ENCODE measurements at places on chromosomes 13 and 19. TPM values are rescaled to one million over a fixed set of nuclear protein-coding genes. Genes with fewer than 3 reads are reported as not detected.
A peak's percentile ranks its signal among the peaks of the same experiment; 100 is the strongest.

The KIR3DL2 gene
- total RNA-seq, result not detected

- DNase-seq, result no peak
These were observed 549.2 kb upstream of the KLF12 start for GRCh38 chr13:74683411-74683810.

The URAD gene
- not detected for total RNA-seq

The KCTD15 gene
- 10.1 TPM for total RNA-seq

GRCh38 chr19:29084266-29084665, 128.7 kb downstream of the UQCRFS1 start:
- no peak for DNase-seq

DNA sequence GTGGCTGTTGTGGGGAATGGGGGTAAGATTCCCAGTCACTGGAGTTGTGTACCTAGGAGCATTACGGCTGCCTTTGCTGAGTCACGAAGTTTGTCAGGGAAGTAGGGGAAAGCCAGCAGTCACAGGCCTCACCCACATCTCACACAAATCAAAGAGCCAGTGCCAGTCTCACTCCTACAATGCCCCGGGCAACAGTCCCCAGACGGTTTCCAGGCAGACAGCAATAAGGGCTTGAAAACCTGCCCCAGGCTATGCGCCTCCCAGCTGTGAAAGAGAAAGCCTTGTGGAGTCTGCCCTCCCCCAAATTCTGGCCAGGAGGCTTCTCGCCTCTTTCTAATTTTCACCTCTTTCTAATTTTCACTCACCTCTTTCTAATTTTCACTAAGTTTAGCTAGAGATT, 142.3 kb upstream of the EDNRB start:
- DNase-seq, result no peak

The ZNF575 gene
- 1.8 TPM for total RNA-seq

DNA sequence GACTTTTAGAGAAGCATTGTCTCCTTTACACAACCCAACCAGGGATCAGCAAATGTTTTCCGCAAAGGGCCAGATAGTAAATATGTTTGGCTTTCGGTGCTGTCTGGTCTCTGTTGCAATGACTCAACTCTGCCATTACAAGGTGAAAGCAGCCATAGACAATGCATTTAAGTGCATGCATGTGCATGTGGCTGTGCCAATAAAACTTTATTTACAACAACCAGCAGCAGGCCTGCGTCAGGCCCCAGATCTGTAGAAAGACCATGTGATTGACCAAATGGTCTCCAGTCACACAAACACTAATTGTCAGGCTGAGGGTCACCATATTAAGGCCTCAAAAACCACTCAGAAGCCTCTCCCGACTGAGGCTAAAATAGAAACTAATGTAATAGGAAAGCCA, 8.1 kb downstream of the RAB20 start:
- DNase-seq, result no peak

GRCh38 chr13:48131533-48131932, 36.6 kb upstream of the MED4 start:
- DNase-seq, result no peak

The SHFL gene
- total RNA-seq, result 9.7 TPM

GRCh38 chr13:31982124-31982523, 49.5 kb upstream of the FRY start:
- DNase-seq, result no peak

DNA sequence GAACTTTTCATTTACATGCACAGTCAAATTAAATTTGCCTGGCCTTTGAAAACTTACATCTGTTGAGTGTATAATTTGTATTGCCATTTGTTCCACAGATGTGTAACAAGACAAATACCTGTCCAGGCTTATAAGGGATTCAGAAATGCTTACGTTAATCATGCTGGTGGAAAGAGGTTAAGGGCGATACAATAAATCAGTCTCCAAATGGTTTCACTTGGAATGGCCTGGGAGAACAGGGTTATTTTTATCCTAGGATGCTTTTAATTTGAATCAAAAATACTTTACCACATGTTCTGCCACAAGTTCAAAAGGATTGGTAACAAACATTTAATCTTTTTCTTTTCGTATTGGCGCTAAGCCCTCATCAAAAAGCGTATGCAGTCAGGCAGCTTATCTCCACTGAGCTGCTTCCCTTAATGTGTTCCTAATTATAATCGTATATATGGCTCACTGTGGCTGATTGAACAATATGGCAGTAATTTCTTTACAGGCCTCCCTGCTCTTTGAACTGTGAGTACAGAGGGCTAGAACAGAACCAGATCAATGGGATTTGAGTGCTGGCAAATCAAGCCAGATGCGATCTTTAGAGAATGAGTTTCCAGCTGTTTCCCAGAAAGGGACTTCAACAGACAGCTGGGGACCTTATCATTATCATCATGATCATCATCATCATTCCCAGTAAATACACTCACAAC, 425.7 kb downstream of the SPRY2 start:
- no peak for DNase-seq

DNA sequence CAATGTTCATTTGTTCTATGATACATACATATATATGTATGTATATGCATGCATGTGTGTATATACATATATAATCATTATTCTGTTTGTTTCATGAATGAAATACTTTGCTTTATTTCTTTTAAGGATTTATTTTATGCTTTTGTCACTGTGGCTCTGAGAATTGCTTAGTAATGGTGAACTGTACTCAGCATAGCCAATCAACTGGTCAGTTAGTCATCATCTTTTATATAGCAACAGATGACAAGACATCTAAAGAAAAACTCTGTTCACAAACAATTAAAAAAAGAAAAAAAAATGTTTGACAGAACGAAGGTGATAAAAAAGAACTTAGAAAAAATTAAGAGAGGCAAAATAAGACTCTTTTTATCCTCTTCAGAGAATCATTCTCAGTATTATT, 1440.3 kb downstream of the PCDH9 start:
- no peak for DNase-seq

DNA sequence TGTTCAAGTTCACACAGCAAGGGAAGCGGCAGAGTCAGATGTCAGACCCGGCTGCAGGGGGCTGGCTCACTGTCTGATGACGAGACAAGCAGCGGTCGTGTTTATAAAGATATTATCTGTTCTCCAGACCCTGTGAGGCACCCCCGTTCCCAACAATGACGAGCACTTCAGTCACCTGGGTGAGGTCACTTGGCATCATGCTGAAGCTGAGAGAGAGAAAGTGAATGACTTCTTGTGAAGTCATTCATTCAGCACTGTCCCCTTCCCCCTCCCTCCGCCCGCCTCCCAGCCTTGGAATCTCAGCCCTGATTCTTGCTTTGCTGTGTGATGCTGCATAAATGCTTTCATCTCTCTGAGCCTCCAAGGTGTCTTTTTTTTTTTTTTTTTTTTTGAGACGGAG, 4.9 kb upstream of the LYPD3 start:
- DNase-seq, result no peak

DNA sequence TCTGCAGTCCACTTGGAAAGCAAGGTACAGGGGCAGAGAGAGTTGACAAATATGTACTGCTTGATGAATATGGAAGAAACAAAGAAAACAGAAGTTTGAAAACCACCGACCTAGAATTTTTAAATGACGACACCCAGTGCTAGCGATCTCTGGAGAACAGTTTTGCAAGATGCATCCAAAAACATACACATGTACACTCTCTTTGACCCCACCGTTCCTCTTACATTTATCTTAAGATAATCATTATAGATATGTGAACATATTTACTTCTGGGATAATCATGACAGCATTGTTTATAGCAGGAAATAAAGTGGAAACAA, 40.8 kb upstream of the IGSF23 start:
- no peak for DNase-seq

DNA sequence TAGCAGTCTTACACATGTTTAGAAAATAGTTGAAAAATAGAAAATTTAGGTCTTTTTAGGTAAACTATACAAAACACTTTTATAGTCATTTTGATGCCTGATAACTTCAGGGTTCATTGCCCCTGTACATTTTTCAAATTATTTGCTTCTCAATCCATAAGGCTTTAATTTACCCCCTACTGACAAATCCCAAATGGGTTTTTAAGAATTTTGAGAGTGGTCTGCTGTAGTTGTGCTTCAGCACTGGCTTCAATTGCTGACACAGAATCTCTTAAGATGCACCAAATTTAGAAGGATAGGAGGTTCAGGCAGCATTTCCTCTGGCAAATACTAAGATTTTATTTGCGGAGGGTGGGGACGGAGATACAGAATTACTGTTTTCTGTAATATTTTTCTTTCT, 89.4 kb downstream of the PCCA start:
- no peak for DNase-seq

The ZNF844 gene
- total RNA-seq, result 14.3 TPM

The BICRA gene
- total RNA-seq, result 8.8 TPM

DNA sequence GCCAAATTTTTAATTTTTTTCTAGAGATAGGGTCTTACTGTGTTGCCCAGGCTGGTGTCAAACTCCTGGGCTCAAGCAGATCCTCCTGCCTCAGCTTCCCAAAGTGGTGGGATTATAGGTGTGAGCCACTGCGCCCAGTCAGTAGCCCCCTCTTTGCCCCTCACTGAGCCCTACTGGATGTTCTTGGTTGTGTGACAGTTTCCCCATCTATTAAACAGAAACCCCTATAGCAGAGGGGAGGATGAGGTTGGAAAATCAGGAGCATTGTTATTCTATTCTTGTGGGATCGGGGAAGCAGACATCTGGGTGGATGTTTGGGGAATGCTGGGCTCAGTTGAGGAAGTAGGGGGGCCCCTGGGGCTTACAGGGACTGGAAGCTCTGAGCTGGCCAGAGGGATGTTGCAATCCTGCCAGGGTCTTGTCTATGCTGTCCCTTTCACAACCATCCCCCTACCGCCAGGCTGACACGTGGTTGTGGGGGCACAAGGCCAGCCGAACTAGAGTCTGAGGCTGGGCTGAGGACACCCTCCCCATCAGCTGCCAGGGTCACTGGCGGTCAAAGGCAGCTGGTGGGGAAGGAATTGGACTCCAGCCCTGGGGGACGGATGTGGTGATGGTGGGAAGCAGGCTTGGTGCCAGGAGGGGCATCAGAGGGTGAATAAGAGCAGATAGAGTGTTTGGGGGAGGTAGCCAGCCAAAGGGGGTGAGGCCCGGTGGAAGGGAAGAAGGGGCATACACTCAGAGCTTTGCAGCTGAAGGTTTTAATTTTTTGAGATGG, 10.9 kb downstream of the APOC1 start:
- peak; percentile 89 for DNase-seq

The ZNF534 gene
- total RNA-seq, result 0.24 TPM

The CD177 gene
- 0.16 TPM for total RNA-seq

GRCh38 chr13:49517461-49517860, 21.7 kb downstream of the PHF11 start:
- DNase-seq, result no peak

DNA sequence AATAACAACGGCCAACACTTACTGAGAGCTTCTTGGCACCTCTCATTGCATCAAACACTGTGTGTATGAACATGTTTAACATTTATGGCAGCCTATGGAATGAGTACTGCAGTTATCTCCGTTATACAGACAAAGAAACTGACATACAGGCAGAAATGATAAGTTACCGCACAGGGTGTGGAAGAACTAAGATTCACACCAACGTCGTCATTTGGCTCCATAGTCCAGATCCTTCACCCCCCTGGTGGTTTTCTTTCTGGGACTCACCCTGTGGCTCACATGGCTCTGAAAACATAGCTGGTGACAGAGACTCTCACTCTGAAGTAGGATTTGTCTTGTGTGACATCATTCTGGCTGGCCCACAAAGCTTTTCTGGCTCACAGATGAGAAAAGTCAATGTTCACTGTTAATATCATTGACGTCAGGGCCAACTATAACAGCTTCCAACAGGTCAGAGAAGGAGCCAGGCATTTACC, 230.1 kb downstream of the DLEU7 start:
- no peak for DNase-seq

GRCh38 chr13:43006893-43007631, 15.0 kb upstream of the EPSTI1 start:
- DNase-seq, result no peak

DNA sequence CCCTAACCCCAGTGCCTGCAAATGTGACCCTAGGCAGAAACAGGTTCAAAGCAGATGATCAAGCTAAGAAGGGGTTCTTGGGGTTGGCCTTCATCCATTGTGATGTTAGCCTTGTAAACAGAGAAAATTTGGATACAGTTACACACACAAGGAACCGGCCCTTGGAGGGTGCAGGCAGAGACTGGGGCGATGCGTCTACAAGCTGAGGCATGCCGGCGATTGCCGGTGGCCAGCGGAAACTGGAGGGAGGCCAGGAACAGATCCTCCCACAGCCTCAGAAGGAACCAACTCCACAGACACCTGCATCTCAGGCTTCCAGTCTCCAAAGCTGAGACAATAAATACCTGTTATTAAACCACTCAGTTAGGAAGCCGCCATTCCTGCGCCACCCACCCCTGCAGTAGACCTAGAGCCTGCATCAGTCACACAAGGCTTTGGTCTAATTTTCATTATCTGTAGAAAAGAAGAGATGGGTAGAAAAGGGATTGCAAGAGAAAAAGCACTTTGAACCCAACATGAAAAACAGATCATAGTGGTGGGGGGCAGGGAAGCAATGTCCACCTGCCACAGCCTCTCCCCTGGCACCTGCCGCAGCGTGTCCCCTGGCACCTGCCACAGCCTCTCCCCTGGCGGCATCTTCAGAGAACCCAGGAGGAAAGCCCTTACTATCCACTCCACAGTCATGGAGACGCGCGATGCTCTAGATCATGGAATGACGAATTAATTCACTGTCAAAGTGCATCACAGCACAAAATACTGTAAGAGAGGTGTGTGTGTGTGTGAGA, 119.7 kb upstream of the SOX1 start:
- DNase-seq, result no peak

DNA sequence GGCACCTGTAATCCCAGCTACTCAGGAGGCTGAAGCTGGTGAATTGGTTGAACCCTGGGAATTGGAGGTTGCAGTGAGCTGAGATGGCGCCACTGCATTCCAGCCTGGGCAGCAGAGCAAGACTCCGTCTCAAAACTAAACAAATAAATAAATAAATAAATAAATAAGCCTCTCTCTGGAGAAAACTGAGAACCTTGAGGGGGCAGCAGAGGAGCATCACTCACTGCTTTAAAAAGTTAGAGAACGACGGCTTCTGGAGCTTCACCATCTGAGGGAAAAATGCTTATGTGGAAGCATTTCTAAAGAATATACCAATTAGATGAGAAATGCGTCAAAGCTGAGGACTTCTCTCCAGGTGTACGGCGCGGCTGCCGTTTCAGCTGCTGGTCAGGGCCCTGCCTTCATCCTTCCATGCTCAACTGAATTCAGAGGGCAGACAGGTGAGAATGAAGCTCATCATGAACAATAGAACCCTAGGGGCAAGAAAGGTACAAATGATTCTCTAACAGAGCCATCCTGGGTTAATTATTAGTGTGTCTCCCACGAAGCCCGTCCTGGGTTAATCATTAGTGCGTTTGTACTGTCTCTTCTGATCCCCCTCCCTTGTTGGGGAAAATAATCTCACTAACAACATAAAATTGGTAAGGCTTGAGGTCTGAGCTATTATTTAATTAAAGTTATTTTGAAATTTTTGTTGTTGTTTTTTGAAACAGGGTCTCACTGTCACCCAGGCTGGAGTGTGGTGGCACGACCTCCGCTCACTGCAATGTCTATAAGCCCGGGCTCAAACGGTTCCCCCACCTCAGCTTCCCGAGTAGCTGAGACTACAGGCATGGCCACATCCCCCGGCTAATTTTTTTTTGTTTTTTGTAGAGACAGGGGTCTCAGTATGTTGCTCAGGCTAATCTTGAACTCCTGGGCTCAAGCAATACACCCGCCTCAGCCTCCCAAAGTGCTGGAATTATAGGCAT, 80.1 kb downstream of the IPO5 start:
- DNase-seq, result no peak

GRCh38 chr13:98875146-98875729, 102.6 kb downstream of the DOCK9 start:
- no peak for DNase-seq

Measured in Right ventricle myocardium inferior (tissue), 1 donor.